ENCODE measurements at places on chromosomes 12 and 14. TPM values are rescaled to one million over a fixed set of nuclear protein-coding genes. Genes with fewer than 3 reads are reported as not detected.

MANSC1 gene
- total RNA-seq, result 2.5 TPM

DNA sequence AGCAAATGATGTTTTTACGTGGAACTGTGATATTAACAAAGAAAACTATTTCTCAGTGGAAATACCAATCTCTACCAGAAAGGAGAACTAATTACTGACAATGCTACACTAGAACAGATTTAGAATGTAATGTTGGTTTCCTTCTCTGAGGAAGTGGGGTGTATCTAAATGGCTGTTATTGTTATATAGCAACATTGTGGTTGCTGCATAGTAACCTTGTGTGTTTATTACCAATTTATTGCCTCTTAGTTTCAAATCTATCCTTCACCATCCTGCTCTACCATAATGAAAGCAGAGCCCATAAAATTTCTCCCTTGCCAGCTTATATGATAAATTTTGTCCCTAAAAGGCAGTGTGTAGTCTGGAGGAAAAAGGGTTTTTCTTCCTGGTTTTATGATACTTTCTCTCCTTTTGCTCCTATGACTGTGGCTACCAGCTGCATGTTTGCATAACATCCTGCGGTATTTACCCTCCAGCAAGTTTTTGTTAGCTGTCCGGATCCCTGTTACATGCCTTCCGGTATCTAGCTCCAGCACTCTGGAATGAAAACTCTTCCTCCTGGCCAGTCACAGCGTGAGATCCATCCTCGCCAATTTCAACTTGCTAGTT, 5.7 kb upstream of the KLRK1 start:
- DNase-seq, result no peak

DNA sequence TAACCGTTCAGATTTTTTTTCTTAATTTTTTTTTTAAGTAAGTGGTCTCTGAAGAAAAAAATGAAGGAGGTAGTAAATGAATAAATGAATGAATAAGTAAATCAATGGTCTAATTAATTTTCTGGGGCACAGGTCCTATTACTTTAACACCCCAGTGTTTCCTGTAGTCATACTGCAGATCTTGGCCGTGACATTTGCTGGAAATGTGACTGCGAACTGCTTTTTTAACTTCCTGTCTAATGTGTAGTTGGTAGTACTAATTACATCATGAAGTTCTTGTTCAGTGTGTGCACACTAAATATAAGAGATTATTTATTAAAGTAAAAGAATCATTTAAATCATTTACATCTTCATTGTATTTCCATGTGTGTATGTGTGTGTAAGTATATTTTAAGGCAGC, 45.4 kb downstream of the AEBP2 start:
- DNase-seq, result peak; percentile 20

- DNase-seq, result no peak
Measured at GRCh38 chr14:43360239-43360638, 1146.8 kb downstream of the FSCB start.

DNA sequence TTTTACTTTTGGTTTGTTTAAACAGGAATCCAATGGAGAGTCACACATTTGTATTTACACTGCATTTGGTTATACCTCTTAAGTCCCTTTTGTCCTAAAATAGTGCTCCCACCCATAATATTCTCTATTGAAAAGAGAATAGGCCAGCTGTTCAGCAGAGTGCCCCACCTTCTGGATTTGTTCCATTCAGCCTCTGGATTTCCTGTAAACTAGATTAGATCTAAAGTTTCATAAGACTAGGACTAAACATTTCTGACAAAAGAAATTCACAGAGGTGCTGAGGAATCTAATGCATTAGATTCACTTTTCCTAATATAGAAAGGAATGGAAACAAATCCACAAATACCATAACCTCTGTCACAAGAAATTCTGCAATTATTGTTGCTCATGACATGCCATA, 38.1 kb downstream of the GCH1 start:
- no peak for DNase-seq

GRCh38 chr12:42767326-42767954, 177.9 kb upstream of the PRICKLE1 start:
- DNase-seq, result no peak

LTA4H gene
- 138 TPM for total RNA-seq

- DNase-seq, result no peak
Measured at GRCh38 chr12:9319842-9320173, 111.6 kb upstream of the PZP start.

DNA sequence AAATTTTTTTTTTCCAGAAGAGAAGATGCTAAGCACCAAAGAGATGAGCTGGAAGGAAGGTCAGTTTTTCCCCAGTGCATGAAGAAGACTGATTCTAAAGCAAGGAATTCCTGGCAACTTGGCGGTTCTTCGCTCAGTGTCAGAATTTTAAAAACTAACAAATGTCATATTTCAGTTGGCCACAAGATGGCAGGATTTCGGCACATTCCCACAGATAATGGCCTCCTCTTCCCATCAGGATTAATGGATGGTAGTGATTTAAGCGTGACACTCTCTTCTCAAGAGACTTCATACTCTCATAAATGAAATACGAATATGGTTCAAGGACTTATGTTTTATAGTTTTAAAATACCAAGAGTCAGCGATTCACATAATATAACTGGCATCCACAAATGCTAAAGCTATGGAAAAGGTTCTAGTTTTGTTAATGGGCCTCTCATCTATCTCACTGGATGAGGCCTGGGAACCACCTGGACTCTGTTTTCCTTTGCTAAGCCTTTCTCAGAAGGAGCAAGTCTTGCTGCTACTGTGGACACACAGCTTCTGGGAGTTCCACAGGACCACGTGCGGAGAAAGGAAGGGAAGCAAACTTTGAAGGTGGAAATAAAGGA, 46.1 kb upstream of the PTPRO start:
- no peak for DNase-seq

DNA sequence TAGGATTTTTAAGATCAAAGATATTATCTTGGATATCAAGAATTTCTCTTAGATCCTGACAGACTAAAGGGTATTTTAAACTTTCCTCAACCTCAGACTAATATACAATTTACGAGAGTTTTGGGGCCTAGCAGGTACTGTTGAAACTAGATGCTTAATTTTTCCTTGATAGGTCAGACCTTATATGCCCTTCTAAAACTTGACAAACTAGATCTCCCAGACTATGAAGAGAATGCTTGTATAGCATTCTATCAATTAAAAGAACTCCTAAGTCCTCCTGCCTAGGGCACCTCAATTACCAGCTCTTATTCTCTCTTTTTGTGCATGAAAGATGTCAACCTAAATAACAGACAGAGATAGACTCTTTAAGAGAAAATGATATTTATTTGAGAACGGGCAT, 60.4 kb upstream of the TRIM9 start:
- no peak for DNase-seq

- peak; percentile 51 for DNase-seq
Measured at GRCh38 chr12:120249875-120250795, 15.4 kb downstream of the PXN start.

DNA sequence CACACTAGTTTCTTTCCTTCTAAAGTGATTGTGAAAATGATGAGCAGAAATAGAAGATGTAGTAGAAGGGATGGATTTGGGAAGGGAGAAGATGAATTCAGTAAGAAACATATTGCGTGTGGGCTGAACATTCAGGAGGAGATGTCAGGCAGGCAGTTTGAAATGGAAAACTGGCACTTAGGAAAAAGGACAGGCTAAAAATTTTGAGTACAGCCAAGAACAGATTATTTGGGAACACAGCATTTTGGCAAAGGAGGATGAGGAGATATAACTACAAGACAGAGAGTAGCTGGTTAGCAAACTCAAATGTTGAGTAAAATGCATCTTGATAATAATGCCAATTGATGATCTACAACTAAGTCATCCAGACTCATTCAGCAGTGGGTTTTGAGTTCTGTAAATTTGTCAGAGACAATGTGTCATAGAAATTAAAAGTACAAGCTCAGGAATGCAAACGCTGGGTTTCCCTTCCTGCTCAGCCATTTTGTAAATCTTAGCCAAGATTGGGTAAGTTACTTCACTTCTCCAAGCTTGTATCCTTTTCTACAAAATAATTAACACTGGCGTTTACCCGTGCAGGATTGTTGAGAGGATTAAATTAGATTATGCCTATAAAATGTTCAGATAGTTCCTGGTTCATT, 255.0 kb downstream of the NAV3 start:
- DNase-seq, result no peak

CD69 gene
- 97.9 TPM for total RNA-seq

OAS2 gene
- 148 TPM for total RNA-seq

DACT1 gene
- total RNA-seq, result 8.9 TPM

CHD8 gene
- 104 TPM for total RNA-seq

E2F7 gene
- total RNA-seq, result 6.0 TPM

DNA sequence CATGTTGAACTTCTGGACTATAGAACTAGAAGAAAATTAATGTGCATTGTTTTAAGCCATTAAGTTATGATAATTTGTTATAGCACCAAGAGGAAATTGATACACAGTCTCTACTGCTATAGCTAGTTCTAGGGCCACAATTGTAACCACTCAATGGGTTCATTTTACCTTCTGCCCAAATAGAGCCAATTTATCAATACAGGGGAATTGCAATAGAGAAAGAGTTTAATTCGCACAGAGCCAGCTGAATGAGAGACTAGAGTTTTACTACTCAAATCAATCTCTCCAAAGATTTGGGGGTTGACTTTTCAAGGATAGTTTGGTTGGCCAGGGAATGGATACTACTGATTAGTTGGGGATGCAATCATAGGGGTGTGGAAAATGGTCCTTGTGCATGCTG, 31.9 kb upstream of the BICDL1 start:
- no peak for DNase-seq

DNA sequence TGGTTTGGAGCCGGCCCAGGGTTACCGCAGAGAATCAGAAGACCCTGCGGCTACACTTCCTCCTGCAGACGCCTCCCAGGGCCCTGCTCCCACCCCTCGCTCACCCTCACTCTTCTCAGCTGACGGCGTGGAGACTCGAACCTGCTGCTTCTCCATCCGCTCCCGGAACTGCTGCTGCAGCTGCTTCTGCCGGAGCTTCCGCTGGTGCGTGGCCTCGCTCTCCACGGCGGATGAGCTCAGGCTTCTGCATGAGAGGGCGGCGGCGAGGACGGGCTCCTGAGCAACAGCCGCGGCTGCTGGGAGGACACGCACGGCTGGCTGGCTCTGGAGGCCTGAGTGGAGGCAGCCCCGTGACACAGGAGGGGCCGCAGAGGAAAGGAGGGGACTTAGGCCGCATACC, 33.3 kb downstream of the RAD52 start:
- peak; percentile 37 for DNase-seq

GRCh38 chr12:80242321-80242720, 143.0 kb downstream of the OTOGL start:
- no peak for DNase-seq

DNA sequence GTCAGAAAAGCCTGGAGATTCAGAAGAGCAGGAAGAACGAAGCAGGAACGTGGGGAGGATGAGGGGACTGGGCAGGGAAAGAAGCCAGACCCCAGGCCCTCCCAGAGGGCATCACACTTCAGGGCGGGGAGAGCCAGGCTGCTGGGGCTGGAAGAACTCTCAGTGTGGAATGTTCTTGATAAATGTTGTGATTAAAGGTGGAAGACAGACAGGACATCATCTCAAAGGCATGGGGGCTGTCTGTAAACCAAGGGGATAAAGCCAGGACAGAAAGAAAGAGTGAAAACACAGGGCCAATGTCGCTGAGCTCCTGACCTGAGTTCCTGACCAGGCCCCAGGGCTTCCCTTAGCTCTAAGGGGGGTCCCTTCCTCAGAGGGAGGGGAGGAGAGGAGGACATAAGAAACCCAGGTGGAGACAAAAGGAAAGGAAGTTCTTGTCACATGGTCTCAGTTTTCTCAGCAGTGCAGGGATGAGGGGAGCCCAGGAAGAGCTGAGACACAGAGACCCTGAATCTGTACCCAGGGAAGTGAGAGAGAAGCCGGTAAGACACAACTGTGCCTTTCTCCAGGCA, 56.3 kb downstream of the SETD3 start:
- no peak for DNase-seq
